ENCODE measurements at places on chromosomes 7 and 10. TPM values are rescaled to one million over a fixed set of nuclear protein-coding genes. Genes with fewer than 3 reads are reported as not detected.

DNA sequence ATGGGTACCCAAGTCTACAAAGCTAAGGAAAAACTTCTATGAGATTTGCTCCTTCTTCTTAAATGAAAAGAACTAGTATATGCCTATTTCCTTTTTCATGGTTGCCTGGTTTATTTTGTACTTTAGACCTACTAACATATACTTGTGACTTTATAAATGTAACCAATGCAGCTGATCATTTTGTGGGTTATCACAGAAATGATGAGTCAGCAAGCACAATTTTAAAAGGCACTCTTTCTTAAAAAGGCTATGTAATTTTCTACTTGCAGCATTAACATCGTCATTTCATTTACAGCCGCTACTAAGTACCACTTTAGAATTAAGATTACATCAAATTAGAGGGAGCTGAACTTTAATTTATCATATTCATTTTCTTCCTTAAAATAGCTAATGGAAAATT, 13.6 kb downstream of the NEBL start:
- no peak for DNase-seq
- H3K27ac ChIP-seq, result no peak overlapping the region
- H3K36me3 ChIP-seq, result no peaks in the 10 kb centered on the region
- H3K4me3 ChIP-seq, result no peak overlapping the region

DNA sequence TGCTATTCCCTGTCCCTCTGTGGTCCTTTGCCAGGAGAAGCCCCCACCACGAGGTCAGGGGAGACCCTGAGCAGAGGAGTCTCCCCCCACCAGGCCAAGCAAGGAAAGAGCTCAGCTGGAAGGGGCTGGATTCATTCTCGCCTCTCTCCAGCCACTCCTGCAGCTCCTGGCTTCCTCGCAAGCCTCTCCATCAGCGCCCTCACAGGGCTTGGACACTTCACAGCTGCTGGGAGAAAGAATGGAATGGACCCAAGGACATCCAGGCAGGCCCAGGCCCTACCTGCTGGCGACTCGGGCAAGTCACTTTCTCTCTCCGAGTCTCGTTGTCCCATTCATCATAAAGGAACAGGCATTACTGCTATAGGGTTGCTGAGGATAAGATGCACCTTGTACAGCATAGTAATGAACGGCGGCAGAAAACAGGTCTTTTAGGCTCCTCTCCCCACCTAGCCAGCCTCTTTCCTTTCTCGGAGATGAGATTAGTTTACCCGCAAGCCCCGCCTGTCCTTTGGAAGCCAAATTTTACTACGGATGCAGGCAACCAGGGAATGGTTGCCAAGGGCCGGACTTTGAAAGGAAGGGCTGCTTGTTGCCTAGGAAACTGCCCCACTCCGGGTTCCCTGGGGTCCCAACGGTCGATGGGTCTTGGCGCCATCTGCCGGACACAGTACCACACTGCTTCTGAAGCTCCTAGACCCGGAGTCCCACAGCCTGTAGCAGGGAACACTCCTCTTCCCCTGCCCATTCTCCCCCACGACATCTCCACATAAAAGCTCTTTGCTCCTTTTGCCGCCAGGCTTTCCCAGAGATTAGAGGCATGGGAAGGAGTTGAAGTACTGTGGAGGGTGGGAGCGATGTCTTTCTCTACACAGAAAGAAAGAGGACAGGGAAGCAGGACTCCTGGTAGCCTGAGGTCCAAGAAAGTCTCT, 22.3 kb downstream of the IMPDH1 start:
- 0 out of 2 replicates have a peak, but pooled peaks cover 1% of the 10 kb centered on the region for H3K27me3 ChIP-seq
- H3K27ac ChIP-seq, result no peak overlapping the region
- H3K4me1 ChIP-seq, result peaks cover 21% of the 10 kb centered on the region
- H3K4me3 ChIP-seq, result no peak overlapping the region
- H3K36me3 ChIP-seq, result no peaks in the 10 kb centered on the region

DNA sequence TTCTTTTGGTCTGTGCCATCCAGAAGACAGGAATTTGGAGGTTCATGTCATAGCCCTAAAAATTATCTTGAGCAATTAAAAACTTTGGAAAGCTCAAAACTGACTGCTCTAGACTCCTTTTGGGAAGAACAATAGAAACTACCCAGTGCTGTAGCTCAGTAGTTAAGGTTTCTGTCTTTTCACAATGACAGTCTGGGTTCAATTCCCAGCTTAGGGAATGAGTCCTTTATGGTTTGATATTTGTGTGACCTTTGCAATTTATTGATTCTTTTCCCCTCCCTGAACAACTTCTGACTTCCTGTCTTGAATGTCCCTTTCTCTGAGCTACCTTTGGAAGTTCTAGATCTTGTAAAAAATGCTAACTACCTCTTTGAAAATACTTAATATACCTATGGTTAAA, 603.3 kb upstream of the IGFBP3 start:
- H3K27ac ChIP-seq, result no peak overlapping the region
- no peaks in the 10 kb centered on the region for H3K27me3 ChIP-seq
- H3K4me1 ChIP-seq, result no peaks in the 10 kb centered on the region
- H3K4me3 ChIP-seq, result no peak overlapping the region
- DNase-seq, result no peak
- no peaks in the 10 kb centered on the region for H3K36me3 ChIP-seq

Gene TMEM176A
- total RNA-seq, result not detected
